ENCODE measurements at places on chromosomes 6 and 20. TPM values are rescaled to one million over a fixed set of nuclear protein-coding genes. Genes with fewer than 3 reads are reported as not detected.

- H3K4me1 ChIP-seq, result no peaks in the 10 kb centered on the region
- no peak overlapping the region for H3K27ac ChIP-seq
- H3K36me3 ChIP-seq, result no peaks in the 10 kb centered on the region
- peaks cover 4% of the 10 kb centered on the region for H3K27me3 ChIP-seq
- DNase-seq, result no peak
Observed at GRCh38 chr20:63087872-63088680, 81.3 kb upstream of the BHLHE23 start.

DNA sequence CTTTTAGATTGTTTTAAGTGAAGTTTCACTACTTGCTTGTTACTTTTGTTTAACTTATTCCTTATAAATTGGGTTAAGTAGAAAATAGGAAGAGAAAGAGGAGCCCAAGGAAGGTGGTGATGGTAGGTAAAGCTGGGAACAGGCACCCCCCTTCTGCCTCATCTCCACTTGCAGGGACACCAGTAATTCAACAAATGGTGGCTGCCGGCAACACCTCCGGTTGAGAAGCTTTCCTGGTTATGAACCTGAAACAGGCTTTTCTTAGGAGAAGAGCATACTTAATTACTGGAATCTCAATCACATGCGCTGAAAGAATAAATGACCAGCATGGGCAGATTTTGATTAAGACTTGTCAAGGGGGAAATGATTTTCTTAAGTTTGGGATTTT, 158.9 kb upstream of the ZNF217 start:
- H3K27me3 ChIP-seq, result no peaks in the 10 kb centered on the region
- H3K36me3 ChIP-seq, result no peaks in the 10 kb centered on the region
- no peak overlapping the region for H3K4me3 ChIP-seq
- H3K27ac ChIP-seq, result peak overlapping the region; percentile 91
- H3K4me1 ChIP-seq, result peaks cover 49% of the 10 kb centered on the region

DNA sequence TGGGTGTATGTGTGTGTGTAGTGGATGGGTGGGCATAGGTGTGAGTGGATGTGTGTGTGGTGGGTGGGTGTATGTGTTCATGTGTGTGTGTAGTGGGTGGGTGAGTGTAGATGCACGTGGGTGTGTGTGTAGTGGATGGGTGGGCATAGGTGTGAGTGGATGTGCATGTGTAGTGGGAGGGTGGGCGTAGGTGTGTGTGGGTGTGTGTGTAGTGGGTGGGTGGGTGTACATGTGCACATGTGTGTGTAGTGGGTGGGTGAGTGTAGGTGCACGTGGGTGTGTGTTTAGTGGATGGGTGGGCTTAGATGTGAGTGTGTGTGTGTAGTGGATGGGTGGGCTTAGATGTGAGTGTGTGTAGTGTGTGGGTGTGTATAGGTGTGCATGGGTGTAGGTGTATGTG, 104.4 kb downstream of the MYLK4 start:
- H3K4me1 ChIP-seq, result no peaks in the 10 kb centered on the region
- no peaks in the 10 kb centered on the region for H3K27me3 ChIP-seq
- H3K4me3 ChIP-seq, result no peak overlapping the region
- H3K27ac ChIP-seq, result no peak overlapping the region

DNA sequence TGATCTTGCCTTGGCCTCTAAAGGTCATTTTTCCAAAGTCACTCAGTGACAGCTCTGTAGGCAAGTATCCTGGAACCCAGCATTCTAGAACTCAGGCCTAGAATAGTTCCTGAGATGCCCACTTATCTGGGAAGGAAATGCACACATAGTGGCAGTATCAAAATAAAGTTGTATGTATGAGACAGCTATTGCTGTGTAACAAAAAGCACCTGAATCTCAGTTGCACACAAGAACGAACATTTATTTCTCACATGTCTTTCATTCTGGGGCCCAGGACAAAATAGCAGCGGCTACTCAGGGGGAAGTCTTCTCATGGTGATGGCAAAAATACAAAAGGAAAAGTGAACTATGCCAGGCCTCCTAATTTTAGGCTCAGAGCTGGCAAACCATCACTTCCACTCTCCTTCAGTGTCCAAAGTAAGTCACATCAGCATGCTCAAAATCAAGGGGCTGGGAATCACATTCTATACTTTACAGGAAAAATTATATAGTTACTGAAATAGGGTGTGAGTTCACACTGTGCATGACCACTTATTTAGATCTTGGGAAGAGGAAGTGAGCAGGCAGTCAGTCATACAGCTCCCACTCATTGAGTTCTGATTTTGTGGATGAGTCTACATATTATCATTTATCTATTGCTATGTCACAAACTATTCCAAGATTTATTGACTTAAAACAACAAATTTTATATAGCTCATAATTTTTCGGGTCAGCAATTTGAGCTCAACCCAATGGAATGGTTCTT, 133.7 kb upstream of the RIN2 start:
- H3K4me1 ChIP-seq, result no peaks in the 10 kb centered on the region
- no peaks in the 10 kb centered on the region for H3K36me3 ChIP-seq
- H3K27ac ChIP-seq, result no peak overlapping the region
- DNase-seq, result no peak

DNA sequence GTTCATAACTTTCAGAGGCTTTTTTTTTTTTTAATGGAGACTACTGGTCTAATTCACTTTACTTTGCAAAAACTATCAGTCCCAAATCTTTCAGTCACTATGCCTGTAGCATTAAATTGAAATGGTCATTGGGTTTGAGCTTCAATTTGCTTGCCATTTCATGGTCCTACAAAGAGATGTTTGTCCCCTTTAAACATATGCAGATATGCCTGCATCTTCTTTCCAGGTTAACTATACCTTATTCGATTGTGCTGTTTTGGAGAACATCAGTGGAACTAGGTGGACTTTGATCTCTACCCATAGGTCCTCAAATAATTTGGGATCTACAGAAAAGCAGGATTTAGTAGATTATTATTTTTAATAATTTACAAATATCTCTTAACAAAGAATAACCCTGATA, 4.6 kb downstream of the POU3F2 start:
- H3K27ac ChIP-seq, result no peak overlapping the region
- H3K36me3 ChIP-seq, result no peaks in the 10 kb centered on the region
- no peak for DNase-seq
- no peak overlapping the region for H3K4me3 ChIP-seq

DNA sequence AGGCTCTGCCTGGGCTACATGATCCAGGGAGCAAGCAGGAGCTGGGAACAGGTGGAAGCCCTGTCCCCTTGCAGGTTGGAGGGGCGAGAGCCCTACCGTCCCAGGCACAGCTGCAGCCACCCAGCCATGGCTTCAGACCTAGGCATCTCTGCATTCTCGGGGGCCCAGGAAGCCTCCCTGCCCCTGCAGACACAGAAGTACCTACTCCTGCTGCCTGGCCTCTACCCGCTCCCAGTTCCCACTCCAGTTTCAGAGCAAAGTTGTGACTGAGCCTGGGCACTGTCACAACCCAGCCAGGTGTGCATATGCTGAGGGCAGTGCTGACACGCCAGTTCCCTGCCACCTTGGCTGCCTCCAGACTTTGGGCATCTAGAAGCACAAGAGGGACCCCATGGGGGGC, 645.9 kb downstream of the HTR1B start:
- no peaks in the 10 kb centered on the region for H3K27me3 ChIP-seq
- H3K36me3 ChIP-seq, result no peaks in the 10 kb centered on the region
- no peak overlapping the region for H3K27ac ChIP-seq
- H3K4me1 ChIP-seq, result no peaks in the 10 kb centered on the region
- no peak for DNase-seq

DNA sequence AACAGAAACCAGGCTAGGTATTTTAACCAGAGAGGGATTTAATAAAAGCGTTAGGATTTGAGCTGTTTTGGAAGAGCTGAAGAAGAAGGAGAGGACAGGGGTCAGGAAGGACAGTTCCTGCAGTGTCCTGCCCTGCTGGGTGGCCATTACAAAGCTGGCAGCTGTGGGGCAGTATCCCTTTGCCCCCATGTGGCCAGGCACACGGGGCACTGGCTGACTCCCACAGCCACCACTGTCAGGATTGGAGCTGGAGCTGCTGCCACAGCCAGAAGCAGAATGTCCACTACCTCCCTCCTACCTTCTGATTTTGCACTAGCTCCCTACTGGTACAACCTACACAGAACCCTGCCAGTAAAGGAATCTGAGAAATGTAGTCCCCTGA, 46.5 kb downstream of the SLC22A3 start:
- peaks cover 22% of the 10 kb centered on the region for H3K4me1 ChIP-seq
- no peak for DNase-seq
- H3K36me3 ChIP-seq, result no peaks in the 10 kb centered on the region
- no peaks in the 10 kb centered on the region for H3K27me3 ChIP-seq
- H3K27ac ChIP-seq, result peak overlapping the region; percentile 90

DNA sequence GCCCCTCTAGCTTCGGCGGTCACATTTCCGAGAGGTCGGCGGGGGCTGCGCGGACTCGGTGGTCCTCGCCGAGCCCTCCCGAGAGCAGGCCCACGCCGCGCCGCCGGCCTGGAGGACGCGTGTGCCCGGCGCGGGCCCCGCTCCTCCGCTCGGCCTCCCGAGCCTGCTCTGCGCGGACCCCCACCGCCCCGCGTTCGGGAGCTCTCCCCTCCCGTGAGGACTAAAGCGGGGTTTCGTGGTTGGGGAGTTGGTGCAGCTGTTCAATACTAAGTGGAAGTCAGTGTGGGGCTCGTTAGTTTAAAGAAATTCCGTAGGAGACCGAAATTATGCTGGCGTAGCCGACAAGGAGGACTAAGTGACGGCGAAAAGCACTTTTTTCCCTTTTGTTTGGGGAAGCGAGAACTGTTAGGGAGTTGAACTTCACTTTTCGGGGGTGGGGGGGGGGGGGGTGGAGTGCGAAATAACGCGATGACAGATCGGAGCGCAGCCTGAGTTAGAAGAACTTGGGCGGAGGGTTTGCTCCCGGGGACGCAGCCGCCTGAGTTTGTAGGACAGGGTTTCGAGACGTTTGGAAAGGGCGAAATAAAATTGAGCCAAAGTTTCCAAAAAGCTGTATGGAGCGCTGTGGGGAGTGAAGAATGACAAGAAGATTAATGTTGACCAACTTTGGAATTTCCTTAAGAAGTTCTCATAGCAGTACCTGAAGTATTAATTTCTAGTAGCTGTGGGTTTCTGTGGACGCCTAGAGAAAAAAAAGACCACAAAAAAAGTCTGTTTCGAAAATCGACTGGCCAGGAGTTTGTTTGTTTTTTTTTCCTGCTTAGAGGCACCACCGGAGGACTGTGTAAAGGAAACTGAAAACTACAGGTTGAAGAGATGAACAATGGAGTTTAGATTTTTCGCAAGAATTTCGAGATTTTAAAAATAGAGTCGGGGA, 1.4 kb downstream of the QKI start:
- no peaks in the 10 kb centered on the region for H3K27me3 ChIP-seq
- H3K4me1 ChIP-seq, result peaks cover 15% of the 10 kb centered on the region
- peak overlapping the region; percentile 97 for H3K4me3 ChIP-seq
- peak overlapping the region; percentile 96 for H3K27ac ChIP-seq
- H3K36me3 ChIP-seq, result no peaks in the 10 kb centered on the region

DNA sequence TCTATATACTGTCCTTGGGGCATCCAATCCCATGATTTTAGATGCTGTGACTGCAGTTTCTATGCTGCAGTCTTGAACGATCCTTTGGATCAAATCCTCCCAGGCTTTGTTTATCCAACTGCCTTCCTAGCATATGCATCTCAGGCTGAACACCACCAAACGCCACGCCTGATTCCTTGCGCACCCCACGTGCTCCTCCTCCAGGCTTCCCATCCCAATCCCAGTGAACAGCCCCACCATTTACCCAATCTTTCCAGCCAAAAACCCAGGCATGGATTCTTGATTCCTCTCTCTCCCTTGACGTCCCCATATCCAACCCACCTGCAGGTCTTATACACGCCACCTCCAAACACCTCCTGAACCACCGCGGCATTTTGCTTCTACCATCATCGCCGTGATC, 7.8 kb downstream of the PDE10A start:
- H3K27ac ChIP-seq, result no peak overlapping the region
- H3K4me1 ChIP-seq, result peaks cover under 1% of the 10 kb centered on the region
- H3K27me3 ChIP-seq, result peaks cover 43% of the 10 kb centered on the region
- H3K36me3 ChIP-seq, result no peaks in the 10 kb centered on the region

DNA sequence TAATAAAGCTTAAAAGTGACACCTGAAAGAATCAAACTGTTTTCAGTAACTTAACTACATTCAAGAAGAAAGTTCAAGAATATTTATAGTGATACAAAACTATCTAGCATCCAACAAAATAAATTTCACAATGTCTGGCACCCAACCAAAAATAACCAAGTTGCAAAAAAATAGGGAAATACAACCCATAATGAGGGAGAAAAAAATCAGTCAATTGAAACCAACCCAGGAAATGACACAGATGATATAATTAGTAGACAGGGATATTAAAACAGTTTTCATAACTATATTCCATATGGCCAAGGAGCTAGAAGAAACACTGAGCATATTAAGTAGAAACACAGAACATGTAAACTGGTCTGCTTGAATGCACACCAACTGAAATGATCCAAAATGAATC, 120.2 kb upstream of the BEND3 start:
- H3K4me1 ChIP-seq, result peaks cover 6% of the 10 kb centered on the region
- H3K36me3 ChIP-seq, result no peaks in the 10 kb centered on the region
- DNase-seq, result no peak
- no peaks in the 10 kb centered on the region for H3K27me3 ChIP-seq
- H3K27ac ChIP-seq, result no peak overlapping the region

GRCh38 chr6:13349811-13350506, 21.6 kb upstream of the TBC1D7 start:
- no peak overlapping the region for H3K4me3 ChIP-seq
- no peak overlapping the region for H3K27ac ChIP-seq
- peaks cover 6% of the 10 kb centered on the region for H3K4me1 ChIP-seq
- H3K27me3 ChIP-seq, result no peaks in the 10 kb centered on the region

The RING1 gene
- 25.0 TPM for total RNA-seq

The SLC17A1 gene
- 3.2 TPM for total RNA-seq

The DUSP15 gene
- total RNA-seq, result 23.5 TPM

The TFAP2B gene
- total RNA-seq, result 0.64 TPM

The ADGRF5 gene
- 2.0 TPM for total RNA-seq
